ENCODE measurements at places on chromosomes 5 and 9.
A peak's percentile ranks its signal among the peaks of the same experiment; 100 is the strongest.

- DNase-seq: no peak
Measured at GRCh38 chr5:1118231-1118698, 6.4 kb upstream of the SLC12A7 start.

- DNase-seq: peak; percentile 51
Measured at GRCh38 chr9:73173557-73174329, 22.1 kb downstream of the ANXA1 start.

GRCh38 chr5:168316139-168316578, 24.7 kb downstream of the WWC1 start:
- DNase-seq: no peak

DNA sequence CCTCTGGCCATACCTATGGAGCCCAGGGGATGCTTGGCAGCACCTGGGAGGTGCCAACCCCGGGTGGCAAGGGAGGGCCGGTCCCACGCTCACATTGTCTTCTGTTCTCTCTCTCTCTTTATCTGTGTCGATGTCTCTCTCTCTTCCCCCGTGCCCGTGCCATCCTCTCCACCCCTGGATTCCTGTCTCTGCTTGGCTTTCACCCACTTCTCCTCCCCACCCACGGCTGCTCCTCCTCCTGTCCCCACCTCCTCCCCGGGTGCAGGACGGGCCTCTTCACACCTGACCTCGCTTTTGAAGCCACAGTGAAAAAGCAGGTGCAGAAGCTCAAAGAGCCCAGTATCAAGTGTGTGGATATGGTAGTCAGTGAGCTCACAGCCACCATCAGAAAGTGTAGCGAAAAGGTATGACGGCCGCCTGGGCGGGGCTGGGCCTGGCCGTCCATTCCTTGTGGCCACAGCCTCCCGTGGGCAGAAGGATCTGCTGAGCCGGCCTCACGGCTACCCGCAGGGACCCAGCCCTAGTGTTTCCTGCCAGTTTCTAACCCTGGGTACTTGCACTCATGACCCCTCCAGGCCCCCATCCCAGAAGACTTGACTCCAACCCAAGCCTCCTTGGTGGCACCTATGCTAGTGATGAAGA, 22.7 kb downstream of the DNM1 start:
- DNase-seq: no peak

- no peak for DNase-seq
Measured at GRCh38 chr9:121649476-121650216, 1.8 kb upstream of the DAB2IP start.

GRCh38 chr5:149349382-149349781, 4.1 kb downstream of the GRPEL2 start:
- DNase-seq: no peak

- no peak for DNase-seq
Measured at GRCh38 chr5:134398609-134399155, 13.0 kb downstream of the CDKN2AIPNL start.

- DNase-seq: no peak
Measured at GRCh38 chr9:68822596-68823165, 117.6 kb downstream of the PIP5K1B start.

Data from CD4-positive, alpha-beta T cell treated with Interleukin-10 for 1 hour (primary cell).